ENCODE measurements at places on chromosomes 4 and X.
A peak's percentile ranks its signal among the peaks of the same experiment; 100 is the strongest.

DNA sequence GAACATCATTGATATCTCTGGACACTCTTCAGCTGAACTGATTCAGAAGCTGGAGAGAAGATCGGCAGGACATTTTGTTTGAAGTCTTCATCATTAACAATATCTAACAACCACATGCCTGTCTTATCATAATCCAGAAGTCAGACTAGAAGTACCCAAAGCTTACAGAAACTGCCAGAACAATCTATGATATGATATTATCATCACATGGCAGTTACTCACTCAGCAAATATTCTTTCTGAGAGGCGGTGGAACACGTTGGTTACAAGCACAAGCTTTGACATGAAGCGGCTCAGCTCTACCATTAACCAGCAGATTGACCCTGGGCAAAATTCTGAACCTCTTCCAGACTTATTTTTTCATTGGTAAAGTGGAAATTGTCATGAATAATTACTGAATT, 69.4 kb upstream of the KIT start:
- H3K27me3 ChIP-seq, result no peaks in the 10 kb centered on the region
- no peak for DNase-seq
- H3K27ac ChIP-seq, result no peak overlapping the region
- no peaks in the 10 kb centered on the region for H3K4me1 ChIP-seq

GRCh38 chr4:7419961-7420660, 14.6 kb downstream of the PSAPL1 start:
- DNase-seq, result peak; percentile 11
- no peak overlapping the region for H3K27ac ChIP-seq
- no peaks in the 10 kb centered on the region for H3K4me1 ChIP-seq
- H3K4me3 ChIP-seq, result no peak overlapping the region

DNA sequence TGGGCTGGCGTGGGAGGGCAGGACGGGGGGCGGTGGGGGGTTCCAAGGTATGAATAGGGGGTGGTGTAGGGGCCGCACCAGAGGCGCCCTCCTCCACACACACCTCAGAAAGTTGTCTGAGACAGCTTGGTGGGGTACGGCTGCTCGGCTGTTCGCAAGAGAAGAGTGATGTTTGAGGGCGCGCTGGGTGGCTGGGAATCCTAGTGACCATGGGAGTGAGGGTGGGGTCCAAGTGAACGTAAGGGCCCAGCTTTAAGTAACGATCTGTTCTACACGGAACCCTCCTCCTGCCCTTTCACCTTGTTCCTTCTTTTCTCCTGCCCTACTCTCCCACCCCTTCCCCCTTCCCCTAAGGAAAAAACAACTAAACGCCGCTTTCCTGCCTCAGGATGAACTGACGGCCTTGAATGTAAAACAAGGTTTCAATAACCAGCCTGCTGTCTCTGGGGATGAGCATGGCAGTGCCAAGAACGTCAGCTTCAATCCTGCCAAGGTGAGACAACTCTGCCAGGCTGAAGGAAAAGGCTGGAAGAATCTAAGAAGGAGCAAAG, 664 bp downstream of the MED12 start:
- H3K4me1 ChIP-seq, result peaks cover 29% of the 10 kb centered on the region
- H3K36me3 ChIP-seq, result peaks cover 30% of the 10 kb centered on the region
- DNase-seq, result no peak
- no peaks in the 10 kb centered on the region for H3K27me3 ChIP-seq

DNA sequence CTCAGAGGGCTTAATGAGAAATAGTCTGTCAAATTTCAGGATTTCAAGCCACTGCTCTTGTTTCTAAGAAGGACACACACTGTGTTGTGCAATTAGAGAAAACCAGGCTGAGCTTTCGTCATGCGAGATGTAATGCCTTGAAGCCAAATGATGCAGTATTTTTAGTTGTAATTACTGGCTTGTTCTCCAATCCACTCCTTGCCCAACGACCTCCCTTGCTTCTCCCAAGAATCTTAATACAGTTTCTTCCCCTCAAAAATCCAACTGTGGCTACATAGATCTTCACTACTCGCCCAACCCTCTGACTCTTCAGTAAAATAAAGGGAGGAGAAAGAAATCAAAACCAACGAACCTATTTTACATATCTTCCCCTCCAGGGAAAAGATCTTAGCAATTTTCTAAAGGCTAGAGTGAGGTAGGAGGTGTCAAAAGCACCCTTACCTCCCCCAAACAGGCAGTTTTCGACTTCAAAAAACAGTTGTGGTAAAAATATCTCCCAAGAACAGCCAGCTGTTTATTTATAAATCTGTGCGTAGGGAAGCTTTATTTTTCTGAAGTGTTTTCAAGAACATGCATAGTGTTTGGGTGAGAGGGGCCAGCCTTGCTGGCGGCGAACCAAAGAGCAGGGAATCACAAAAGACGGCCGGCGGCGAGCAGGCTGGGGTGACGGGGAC, 68.7 kb downstream of the MGST2 start:
- H3K36me3 ChIP-seq, result no peaks in the 10 kb centered on the region
- no peak overlapping the region for H3K27ac ChIP-seq

- no peak overlapping the region for H3K27ac ChIP-seq
- DNase-seq, result no peak
- H3K36me3 ChIP-seq, result no peaks in the 10 kb centered on the region
- no peak overlapping the region for H3K4me3 ChIP-seq
These were observed 56.4 kb downstream of the STARD8 start for GRCh38 chrX:68703846-68704245.

- H3K27ac ChIP-seq, result no peak overlapping the region
- H3K36me3 ChIP-seq, result no peaks in the 10 kb centered on the region
- H3K27me3 ChIP-seq, result no peaks in the 10 kb centered on the region
- no peaks in the 10 kb centered on the region for H3K4me1 ChIP-seq
- no peak overlapping the region for H3K4me3 ChIP-seq
These were observed 67.9 kb downstream of the KLHL8 start for GRCh38 chr4:87152310-87153041.

DNA sequence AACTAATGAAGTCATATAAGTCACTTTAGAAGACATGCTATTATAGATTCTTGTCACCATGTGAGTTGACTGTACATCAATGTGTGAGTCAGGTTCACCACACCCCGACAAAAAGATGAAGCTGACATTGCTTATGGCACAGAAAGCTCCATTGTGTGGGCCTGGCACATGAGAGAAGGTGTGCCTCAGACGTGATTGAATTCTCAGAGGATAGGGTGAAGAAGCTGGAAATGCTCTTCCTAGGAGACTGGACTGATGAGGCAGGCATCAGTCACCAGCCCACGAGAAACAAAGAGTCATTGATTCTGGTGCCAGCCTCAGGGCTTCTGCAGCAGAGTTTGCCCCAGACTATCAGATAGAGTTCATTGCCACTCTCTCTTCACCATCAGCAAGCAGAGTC, 35.9 kb upstream of the LRAT start:
- H3K36me3 ChIP-seq, result no peaks in the 10 kb centered on the region
- H3K27ac ChIP-seq, result no peak overlapping the region
- H3K4me1 ChIP-seq, result no peaks in the 10 kb centered on the region
- DNase-seq, result no peak

Measured in activated naive CD4-positive, alpha-beta T cell treated with anti-CD3 and anti-CD28 coated beads, Interleukin-2, amount 10 ng/mL, durations not matched to agents 7 days and 5 days (primary cell).